ENCODE measurements at places on chromosomes 12 and 14.

- no peak for DNase-seq
These were observed 76.3 kb downstream of the GRIP1 start for GRCh38 chr12:66602483-66603143.

DNA sequence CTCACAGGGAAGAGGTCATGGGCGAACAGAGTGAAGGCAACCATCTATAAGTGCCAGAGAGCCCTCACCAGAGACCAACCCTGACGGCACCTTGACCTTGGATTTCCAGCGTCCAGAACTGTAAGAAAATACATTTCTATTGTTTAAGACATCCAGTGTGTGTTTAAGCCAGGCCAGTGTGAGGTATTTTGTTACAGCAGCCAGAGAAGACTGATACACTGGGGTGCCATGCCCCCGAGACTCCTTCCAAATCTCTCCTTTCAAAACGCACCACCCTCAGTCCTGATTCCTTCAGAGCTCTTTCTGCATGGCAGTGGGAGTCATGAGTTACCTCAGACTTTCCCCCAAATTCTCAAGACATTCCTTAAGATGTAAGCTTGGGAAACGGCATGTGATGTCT lies 2.5 kb upstream of the SERPINA5 start:
- no peak for DNase-seq

GRCh38 chr12:102659200-102659911 lies 179.0 kb upstream of the IGF1 start:
- no peak for DNase-seq

GRCh38 chr12:25422241-25422640 lies 130.8 kb downstream of the LMNTD1 start:
- DNase-seq = no peak

- DNase-seq = no peak
These were observed 11.7 kb upstream of the OTOGL start for GRCh38 chr12:80087486-80088213.

GRCh38 chr14:50344116-50344775 lies 32.1 kb downstream of the DMAC2L start:
- DNase-seq = no peak

DNA sequence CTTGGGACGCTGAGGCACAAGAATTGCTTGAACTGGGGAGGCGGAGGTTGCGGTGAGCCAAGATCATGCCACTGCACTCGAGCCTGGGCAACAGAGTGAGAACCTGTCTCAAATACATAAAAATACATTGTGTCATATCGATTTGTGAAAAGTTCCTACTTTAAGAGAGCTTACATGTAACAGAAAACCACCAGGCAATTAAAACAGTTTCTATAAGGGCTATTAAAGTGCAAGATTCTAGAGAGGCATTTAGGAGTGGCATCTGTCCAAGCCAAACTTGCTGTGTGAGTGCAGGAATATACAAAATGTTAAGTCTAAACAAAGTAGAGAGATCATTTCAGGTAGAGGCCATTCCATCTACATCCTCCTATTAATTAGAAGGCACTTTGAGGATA lies 1.7 kb upstream of the NEK9 start:
- DNase-seq = no peak
